ENCODE measurements at places on chromosomes 7 and 10.

DNA sequence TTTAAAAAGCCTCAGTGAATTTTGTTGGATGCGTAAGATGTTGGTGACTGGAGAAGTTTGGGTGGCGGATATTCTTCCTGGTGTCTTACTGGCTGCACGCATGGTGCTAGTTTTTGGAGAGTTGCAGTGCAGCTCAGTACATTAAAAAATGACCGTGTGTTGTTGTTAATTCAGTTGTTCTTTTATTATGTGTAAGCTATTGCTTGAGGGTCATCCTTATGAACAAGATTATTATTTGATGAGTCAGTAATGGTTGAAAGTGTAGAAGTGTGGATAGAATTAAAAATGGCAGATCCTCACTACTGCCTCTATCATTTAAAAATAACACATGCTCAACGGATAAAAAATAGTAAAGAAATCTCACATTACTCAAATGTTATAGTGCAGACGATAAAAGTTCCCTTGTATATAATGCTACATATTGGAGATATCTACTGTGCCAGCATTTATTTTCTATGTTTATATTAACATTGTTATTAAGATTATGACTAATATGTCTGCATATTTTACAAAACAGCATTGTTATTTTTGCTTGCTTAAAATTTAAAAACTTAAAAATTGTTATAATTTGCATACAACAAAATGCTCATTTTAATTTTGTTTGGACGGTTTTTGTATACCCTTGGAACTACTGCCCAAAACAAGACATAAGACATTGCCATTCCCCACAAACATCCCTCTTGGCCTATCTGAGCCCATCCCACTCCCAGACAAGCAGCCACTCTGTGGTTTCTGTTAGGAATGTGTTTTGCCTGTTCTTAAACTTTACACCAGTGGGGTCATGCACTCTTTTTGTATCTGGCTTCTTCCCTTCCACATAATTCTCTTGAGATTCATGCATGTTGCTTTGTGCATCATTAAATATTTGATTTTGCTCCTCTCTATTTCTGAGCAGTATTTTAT lies 142.0 kb downstream of the DOCK1 start:
- DNase-seq = no peak

DNA sequence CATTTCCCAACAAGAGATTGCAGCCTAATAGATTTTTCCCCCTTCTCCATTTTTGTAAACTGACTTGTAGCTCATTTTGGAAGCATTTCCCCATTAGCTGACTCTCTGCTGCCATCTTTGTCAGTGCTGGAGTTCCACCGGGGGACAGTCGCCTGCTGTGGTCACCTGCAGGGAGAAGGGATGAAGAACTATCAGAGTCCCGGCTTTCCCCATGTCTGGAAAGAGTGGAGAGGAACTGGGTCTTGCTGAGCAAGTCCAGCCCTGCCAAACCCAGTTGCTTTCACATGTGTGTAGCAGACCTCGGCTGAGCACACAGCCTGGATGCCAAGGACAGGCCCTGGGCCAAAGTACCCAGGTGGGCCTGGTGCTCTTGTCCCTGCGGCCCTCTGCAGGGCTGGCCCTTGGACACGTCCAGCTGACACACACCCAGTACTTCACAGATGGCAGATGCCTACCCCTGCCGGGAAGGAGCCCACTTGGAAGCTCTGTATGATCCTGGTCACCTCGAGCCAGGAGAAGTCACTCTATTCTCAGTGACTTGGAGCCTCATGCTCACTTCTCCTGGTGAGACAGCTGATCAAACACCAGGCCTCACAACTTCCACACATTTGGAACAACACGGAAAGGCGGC lies 157.3 kb upstream of the NPVF start:
- no peak for DNase-seq

DNA sequence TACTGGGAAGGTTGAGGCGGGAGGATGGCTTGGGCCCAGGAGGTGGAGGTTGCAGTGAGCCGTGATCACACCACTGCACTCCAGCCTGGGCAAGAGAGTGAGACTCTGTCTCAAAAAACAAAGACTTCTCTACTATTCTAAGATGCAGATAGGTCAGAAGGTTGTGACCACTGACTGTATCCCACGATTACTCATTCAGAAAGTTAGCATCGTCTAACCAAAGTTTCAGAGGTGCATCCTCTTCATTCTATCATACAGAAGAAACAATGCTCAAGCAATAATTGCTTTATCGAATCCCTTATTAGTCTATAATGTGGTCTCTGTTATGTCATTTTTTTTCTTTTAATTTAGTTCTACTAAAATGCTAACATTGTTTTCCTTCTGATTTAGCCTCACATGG lies 348.7 kb upstream of the LRGUK start:
- no peak for DNase-seq

GRCh38 chr7:100680576-100681271 lies 7.2 kb downstream of the GNB2 start:
- no peak for DNase-seq

- DNase-seq = no peak
These were observed 64.3 kb upstream of the TMEM106B start for GRCh38 chr7:12146813-12147212.

- no peak for DNase-seq
These were observed 137.2 kb upstream of the IGFBP3 start for GRCh38 chr7:46058086-46058823.

GRCh38 chr10:88117869-88118632 lies 254.6 kb downstream of the PTEN start:
- no peak for DNase-seq

DNA sequence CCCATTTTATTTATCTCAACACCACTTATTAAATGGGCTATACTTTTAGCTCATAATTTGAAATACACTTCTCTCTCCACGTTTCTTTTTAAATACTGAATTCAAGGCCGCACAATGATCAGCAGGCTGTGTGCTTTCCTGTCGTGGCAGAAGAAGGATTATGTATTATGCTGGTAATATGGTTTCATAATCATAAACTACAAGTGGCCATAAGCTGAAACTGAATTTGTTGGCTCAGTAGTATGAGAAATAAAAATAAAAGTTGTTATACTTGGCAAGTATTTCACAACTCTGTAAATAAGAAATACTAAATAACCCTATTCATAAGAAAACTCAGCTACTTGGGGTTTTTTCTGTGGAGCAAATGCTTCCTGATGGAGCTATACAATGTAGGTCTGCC lies 313.6 kb downstream of the DOCK4 start:
- DNase-seq = no peak

DNA sequence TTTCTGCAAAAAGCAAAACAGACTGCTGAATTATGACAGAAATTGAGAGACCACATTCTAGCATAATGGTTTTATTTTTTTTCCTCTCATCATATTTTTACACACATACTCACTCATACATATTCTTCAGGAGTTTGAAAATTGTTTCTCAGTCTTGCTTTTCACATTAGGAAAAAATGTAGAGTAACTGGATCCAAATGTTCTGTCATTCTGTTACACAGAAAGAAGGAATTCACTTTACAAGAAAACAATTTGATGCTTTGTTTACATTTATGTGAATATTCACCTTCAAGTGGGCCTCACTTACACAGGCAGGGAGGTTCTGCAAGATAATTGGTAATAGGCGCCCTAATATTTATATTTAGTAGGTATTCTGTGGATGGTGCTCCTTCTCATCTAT lies 82.0 kb downstream of the ARL4A start:
- no peak for DNase-seq

DNA sequence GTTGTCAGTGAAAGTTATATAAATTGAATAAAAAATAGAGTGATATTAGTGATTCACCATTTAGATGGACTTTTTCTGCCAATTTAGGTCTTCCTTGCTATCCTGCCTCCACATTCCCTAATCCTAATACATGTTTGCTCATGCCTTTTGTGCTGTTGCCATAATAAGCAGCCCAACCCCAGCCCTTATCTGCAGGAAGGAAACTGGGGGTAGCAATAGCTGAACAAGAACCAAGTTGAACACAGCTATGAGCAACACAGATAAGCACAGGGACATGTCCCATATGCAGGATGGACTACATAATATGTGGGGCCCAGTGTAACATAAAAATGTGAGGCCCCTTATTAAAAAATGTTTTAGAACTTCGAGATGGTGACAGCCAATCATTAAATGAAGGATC lies 91.2 kb upstream of the AHR start:
- DNase-seq = no peak
